Stimulated activated CD8-positive, alpha-beta memory T cell treated with anti-CD3 and anti-CD28 coated beads, Interleukin-2, amount 100 ng/mL, for 1 hour (primary cell): ENCODE measurements at places on chromosomes 13 and 19.
A peak's percentile ranks its signal among the peaks of the same experiment; 100 is the strongest.

GRCh38 chr13:97223711-97224541 is 1.8 kb downstream of the MBNL2 start:
- no peak for DNase-seq

DNA sequence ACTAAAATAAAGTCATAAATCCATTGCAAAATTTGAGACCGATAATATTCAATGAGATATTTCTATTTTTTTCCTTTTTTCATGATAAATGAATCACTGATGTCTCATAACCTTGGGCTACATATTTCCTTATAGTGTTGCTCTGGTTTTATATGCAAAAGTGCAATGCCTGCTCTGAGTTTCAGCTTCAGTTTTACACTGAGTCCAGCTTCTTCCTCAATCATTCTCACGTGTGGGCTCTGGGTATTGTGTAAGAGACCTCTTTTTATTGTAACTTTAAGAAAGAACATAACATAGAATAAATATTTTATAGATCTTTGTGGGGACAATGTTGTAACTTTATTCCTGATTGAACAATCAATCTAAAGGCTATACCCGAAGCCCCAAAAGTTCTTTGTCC is 280.2 kb upstream of the EDNRB start:
- DNase-seq: no peak

DNA sequence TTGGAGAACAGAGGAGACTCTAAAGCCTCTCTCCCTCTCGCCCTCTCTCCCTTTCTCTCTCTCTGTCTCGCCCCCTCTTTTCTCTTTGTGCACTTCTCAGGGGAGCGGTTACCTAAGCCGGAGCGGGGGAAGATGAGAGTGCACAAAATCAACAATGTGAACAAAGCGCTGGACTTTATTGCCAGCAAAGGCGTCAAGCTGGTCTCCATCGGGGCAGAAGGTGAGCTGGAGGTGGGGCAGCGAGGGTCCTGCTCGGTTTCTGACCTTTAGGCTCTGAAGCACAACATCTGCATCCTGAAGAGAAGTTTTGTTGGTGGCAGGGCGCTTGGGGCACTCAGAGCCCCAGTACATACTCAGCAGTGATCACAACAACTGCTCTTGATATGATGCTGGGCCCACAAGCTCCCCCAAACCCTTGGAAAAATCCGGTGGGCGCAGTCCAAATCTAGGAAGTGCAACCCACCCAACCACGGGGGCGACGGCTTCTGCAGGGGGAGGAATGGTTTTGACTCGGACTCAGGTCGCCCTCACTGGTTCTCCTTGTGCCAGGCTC is 43.3 kb downstream of the CAPN12 start:
- DNase-seq: no peak

DNA sequence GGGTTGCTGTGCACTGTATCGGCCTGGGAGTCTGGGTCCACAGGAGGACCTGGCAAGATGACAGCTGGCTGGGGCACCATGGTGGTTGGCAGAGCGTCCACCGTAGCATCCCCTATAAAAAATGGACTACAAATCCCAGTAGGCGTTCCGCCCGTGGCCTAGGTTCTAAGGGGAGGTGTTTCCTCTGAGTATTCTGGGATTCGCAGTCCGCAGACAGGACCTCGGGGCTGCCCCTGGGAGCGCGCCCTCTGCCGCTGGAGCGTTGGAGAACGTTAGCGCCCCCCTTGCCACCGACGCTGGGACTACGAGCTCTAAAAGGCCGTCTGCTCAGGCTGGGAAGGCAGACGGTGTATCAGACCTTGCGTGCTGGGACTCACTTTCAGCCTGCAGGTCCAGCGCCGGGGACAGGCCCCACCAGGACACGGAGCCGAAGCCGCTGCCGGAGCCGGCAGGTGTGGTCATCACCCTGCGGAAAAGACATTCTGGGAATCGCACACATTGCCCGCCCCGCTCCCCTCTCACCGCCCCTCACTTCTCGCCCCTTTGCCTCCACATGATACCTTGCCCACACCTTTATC is 372 bp downstream of the DNAAF3 start:
- DNase-seq: no peak

DNA sequence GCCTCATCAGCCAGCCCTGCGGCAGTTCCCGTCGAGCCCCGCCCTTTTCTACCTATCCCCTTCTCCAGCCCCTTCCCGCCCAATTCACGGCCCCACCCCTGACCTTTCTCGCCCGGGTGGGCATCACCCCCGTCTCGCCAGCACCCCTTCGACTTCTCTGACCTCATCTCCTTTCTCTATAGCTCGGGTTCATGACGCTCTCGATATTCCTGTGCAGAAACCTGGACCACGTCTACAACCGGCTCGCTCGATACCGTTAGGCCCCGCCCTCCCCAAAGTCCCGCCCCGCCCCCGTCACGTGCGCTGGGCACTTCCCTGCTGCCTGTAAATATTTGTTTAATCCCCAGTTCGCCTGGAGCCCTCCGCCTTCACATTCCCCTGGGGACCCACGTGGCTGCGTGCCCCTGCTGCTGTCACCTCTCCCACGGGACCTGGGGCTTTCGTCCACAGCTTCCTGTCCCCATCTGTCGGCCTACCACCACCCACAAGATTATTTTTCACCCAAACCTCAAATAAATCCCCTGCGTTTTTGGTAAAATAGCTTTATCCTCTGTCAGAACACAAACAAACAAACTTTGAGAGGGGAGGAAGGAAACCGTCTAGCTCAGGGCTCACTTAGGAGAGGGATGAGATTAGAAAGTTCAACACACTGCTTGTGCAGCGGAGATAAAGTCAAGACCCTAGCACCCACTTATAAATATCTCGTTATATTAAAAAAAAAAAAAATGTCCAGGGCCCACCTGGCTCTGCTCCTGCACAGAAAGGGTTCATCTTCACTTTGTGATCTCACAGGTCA is 5.1 kb downstream of the CD37 start:
- no peak for DNase-seq

DNA sequence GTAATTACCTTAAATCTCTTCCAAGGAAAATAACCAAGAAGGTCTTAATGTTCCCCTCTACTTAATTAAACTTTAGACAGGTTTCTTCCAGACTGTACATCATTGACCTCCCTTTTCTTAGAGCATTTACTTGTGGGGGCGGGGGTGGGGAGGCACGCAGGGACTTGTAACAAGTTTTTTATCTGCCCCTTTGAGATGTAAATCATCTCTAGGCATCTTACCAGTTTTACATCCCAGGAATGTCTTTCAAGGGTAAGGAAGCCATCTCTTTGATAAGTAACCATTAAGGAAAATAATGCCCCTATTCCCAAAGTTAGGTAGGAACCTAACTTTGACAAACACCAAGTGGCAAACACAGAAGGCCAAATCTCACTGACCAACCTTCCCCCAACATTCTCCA is 528.6 kb downstream of the SUCLA2 start:
- DNase-seq: no peak

GRCh38 chr13:112696001-112696868 is 6.4 kb downstream of the ATP11A start:
- DNase-seq: no peak

DNA sequence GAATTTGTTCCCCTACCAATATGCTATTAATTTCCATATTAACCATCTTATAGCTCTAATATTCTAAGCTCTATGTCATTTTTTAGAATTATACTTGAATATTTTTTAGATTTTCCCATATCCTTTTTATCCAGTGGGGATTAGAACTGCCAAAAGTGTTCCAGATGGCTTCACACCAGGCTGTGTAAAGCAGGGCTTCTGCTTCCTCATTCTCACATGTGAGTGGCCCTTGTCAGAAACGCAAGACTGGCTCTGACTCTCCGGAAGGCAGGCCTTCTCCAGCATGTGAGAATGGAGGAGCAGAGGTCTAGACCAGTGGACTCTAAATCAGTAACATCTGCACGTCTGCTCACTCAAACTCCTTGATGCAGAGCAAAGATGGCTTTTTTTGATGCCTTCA is 650.1 kb downstream of the FGF9 start:
- DNase-seq: no peak

- no peak for DNase-seq
Measured at GRCh38 chr13:99651016-99651415, 149.7 kb downstream of the TM9SF2 start.

- DNase-seq: no peak
Measured at GRCh38 chr19:13097463-13098258, 5.0 kb downstream of the LYL1 start.

DNA sequence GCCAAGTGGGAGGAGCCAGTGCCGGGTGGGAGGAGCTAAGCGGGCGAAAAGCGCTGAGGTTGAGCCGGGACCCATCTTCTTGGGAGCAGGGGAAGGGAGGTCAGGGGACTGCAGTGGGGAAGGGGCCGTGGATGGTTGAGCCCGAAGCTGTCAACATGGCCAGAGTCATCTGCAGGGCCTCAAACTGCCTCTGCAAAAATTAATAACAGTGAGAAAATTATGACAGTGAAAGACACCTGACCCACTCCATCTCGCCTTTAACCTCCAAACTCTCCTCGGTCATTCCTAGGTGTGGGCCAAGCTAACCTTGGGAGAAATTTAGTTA is 30.1 kb downstream of the ZNF557 start:
- DNase-seq: no peak

DNA sequence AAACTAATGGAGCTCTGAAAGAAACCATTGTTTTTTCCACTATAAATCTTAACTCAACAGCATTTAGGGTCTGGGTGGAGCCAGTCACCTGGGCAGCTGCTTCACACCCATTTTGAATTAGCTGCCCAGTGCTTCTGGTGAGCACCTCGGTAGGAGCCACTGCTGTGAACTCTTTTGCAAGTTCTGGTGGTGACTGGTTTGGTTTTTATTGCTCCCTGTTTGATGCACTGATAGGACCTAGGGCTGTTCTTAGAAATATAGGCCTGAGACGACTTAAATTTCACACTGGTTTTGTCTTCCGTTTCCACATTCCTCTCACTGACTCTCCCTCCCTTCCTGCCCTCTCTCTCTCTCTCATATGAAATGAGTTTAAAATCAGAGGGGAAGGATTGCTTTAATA is 103.9 kb downstream of the GGACT start:
- DNase-seq: no peak

DNA sequence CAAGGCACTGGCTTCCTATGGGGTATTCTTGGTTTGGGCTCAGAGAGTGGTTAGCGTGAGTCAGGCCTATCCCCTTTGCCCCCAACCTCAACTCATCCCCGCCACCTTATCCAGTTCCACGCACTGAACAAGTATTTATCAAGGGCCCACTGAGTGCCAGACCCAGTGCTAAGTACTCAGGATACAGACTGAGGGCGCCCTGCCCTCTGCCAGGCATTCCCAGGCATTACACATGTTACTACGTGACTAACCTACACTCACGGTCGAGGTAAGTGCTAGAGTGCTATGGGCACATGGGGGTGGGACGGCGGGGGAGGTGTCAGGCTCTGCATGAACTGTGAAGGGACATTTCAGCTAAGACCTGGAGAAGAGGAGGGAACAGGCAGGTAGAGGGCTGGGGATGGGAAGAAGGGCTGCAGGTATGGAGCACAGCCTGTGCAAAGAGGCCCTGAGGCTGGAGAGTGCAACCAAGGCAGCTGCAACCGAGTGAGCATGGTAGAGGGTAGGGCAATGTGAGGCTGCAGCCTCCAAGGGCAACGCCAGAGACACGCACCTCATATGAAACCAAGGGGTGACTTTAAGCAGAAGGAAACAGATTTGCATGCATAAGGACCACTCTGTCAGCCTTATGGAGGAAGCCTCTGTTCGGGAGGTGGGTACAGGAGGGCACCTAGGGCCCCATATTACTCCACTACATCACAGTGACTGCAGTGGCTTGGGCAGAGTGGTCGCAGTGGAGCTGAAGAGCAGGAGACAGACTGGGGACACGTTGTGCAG is 22.5 kb downstream of the DHRS12 start:
- no peak for DNase-seq

- DNase-seq: no peak
Measured at GRCh38 chr19:53130506-53130905, 2.2 kb downstream of the ZNF415 start.

GRCh38 chr19:30001791-30002190 is 59.8 kb downstream of the URI1 start:
- no peak for DNase-seq

GRCh38 chr13:67437244-67437643 is 207.1 kb upstream of the PCDH9 start:
- no peak for DNase-seq

DNA sequence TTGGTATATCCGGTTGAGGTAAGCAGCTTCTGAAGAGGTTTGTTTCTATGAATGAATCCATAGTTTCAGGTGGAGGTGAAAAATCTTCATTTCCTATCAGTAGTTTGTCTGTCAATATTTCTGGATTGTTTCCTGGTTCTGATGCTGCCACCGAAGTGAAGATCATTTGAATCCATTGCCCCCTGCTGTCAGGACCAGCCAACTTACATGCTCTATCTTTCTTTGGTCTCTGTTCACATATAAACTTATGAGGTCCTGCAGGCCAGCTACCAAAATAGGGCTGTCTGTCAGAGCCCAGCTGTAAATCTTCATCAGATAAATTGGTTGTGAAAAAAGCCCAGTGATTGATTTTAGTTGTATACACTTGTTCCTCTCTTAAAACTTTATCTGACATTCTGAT is 15.2 kb upstream of the N4BP2L1 start:
- peak; percentile 9 for DNase-seq

DNA sequence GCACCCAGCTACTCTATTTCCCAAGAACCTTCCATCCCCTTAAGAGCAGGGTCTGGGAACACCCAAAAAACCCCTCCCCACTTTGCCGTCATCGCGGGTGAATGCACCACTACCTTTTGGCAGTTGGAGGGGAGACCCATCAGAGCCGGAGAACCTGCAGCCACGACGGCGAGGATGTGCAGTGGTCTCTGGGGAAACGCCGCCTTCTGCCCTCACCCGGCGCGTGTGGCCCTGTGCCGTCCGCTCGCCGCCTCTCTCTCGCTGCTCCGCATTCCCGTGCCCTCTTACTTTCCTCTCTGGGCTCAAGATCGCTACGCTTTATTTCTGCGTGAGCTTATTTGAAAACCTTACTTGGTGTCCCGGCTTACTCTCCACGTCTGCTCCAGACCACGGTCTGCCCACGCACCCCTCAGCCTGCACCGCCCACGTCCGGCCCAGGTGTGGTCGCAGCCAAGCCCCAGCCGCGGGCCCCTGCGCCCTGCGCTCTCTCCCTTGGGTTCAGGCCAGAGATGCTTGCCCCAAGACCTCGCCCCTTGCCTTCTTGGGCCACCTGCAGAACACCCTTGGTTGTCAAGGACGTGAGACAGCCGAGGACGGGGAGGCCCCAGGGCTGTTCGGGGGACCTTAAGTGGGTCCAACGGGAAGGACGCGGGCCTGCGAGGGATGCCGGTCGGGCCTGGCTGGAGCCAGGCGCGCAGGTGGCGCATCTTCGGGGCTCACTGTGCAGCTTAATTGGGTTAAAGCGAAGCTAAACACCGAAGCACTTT is 2.0 kb upstream of the MAB21L1 start:
- no peak for DNase-seq

DNA sequence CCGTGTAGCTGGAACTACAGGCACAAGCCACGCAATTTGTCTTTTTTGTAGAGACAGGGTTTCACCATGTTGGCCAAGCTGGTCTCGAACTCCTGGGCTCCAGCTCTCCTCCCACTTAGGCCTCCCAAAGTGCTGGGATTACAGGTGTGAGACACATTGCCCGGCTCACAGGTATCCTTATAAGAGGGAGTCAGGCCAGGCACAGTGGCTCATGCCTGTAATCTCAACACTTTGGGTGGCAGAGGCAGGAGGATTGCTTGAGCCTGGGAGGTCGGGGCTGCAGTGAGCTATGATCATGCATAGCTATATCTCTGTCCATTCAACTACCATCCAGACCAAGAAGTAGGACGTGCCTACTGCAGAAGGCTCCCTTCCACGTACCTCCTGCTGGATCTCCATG is 10.2 kb upstream of the IGLON5 start:
- no peak for DNase-seq

- DNase-seq: no peak
Measured at GRCh38 chr13:95643936-95644598, 439 bp downstream of the DZIP1 start.

GRCh38 chr13:112808377-112809140 is 118.7 kb downstream of the ATP11A start:
- no peak for DNase-seq
